ENCODE measurements at places on chromosomes 11 and 22.
A peak's percentile ranks its signal among the peaks of the same experiment; 100 is the strongest.

DNA sequence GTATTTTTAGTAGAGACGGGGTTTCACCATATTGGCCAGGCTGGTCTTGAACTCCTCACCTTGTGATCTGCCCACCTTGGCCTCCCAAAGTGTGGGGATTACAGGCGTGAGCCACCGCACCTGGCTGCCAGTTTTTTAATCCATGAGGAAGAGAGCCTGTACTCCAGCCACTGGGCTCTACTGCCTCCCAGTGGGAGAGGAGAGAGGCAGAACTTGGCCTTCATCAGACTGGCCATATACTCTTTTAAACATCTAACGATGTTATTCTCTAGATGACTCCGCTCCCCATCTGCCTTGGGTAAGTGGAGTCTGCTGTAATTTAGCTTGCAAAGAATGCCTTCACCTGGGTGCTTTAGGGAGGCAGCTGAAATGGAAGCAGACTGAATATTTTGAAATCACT is 34.6 kb downstream of the SLC6A5 start:
- H3K4me1 ChIP-seq: no peaks in the 10 kb centered on the region
- H3K27me3 ChIP-seq: no peaks in the 10 kb centered on the region
- H3K4me3 ChIP-seq: no peak overlapping the region
- no peaks in the 10 kb centered on the region for H3K36me3 ChIP-seq
- no peak overlapping the region for H3K27ac ChIP-seq

- H3K4me3 ChIP-seq: no peak overlapping the region
- H3K27ac ChIP-seq: no peak overlapping the region
- H3K4me1 ChIP-seq: peaks cover 16% of the 10 kb centered on the region
- DNase-seq: peak; percentile 62
- no peaks in the 10 kb centered on the region for H3K27me3 ChIP-seq
These were observed 64.0 kb downstream of the CCDC81 start for GRCh38 chr11:86438685-86439084.

DNA sequence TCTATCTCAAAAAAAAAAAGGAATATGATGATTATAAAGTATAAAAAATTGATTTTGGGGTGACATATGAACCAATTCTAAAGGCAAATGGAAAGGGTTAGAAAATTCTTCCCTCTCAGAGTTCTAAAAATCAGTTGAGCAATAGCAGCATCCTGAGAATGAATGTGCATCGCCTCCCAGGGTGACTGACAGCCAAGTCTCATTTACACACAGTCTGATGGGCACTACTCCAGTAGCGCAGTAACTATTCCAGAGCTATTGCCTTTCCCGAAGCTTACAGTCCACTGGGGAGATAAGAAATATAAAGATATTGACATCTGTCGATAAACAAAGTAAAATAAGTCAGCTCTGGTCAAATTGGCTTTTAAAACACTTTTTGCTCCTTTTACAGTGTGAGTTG is 32.3 kb upstream of the SORL1 start:
- H3K36me3 ChIP-seq: no peaks in the 10 kb centered on the region
- peaks cover 9% of the 10 kb centered on the region for H3K27me3 ChIP-seq
- peaks cover 7% of the 10 kb centered on the region for H3K4me1 ChIP-seq
- DNase-seq: no peak
- no peak overlapping the region for H3K4me3 ChIP-seq

DNA sequence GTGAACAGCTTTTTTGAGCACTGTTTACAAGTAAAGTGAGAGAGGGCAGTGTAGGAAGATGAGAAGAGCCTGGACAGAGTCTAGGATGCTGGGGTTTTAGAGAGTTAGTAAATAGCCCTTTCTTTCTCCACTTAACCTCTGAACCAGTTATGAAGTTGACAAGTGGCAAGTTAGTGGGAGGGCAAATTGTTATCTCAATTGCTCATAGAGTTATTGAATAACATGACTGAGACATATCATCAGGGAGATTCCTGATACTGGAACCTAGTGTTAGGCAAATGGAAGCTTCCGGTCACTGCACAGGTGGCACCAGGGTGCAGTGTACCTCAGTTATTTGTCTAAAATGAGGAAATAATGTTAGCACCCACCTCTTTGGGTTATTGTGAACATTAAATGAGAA is 57.8 kb upstream of the PTPN5 start:
- DNase-seq: no peak
- peaks cover 2% of the 10 kb centered on the region for H3K27me3 ChIP-seq
- no peak overlapping the region for H3K27ac ChIP-seq
- no peaks in the 10 kb centered on the region for H3K4me1 ChIP-seq
- no peaks in the 10 kb centered on the region for H3K36me3 ChIP-seq

GRCh38 chr11:10648871-10649270 is 44.7 kb downstream of the IRAG1 start:
- H3K27ac ChIP-seq: no peak overlapping the region
- no peak overlapping the region for H3K4me3 ChIP-seq
- peaks cover 13% of the 10 kb centered on the region for H3K4me1 ChIP-seq

- peaks cover 5% of the 10 kb centered on the region for H3K4me1 ChIP-seq
- no peaks in the 10 kb centered on the region for H3K27me3 ChIP-seq
- H3K36me3 ChIP-seq: no peaks in the 10 kb centered on the region
- H3K27ac ChIP-seq: no peak overlapping the region
- no peak for DNase-seq
These were observed 55.7 kb downstream of the SYTL2 start for GRCh38 chr11:85755285-85755684.

GRCh38 chr22:45553351-45554039 is 50.8 kb downstream of the FBLN1 start:
- no peak overlapping the region for H3K4me3 ChIP-seq
- H3K27me3 ChIP-seq: no peaks in the 10 kb centered on the region
- peaks cover 40% of the 10 kb centered on the region for H3K4me1 ChIP-seq

GRCh38 chr22:46373159-46373558 is 37.6 kb downstream of the TRMU start:
- DNase-seq: no peak
- H3K4me3 ChIP-seq: no peak overlapping the region
- H3K27me3 ChIP-seq: no peaks in the 10 kb centered on the region

DNA sequence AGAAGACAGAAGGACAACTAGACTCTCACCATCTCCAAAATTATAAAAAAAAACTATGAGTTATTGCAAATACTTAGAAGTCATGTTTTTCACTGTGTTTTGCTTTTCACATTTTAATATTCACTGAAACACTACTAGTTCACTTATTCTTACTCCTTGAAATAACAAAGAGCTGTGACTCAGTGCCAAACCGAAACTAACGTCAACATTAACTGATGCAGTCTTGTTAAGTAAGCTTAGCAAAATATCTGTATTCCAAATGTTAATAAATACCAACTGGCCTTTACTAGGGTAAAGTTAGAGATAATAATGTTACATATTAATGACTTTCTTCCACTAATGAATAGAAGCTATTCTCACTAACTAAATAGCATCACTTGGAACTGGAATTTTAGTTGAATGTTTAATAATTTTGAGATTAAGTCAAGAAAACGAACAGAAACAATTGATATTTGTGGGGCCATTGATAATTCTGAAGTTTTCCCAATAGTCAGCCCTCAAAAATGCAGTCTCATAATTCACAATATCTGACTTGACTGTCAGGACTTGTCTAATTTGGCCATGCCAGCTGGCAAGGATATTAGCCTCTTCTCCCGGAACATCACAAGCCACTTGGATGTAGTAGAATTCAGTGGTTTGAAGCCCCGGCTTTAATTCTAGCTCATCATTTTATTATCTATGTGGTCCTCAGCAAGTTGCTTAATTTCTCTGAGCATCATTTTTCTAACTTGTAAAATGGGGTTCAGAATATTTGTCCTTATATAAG is 230.1 kb upstream of the DDI1 start:
- no peak overlapping the region for H3K4me3 ChIP-seq
- no peaks in the 10 kb centered on the region for H3K27me3 ChIP-seq
- peak; percentile 90 for DNase-seq
- H3K36me3 ChIP-seq: no peaks in the 10 kb centered on the region
- peaks cover 13% of the 10 kb centered on the region for H3K4me1 ChIP-seq

All from astrocyte (in vitro differentiated cells and primary cell).